ENCODE measurements at places on chromosomes 2 and 18. TPM values are rescaled to one million over a fixed set of nuclear protein-coding genes. Genes with fewer than 3 reads are reported as not detected.

Gene LDLRAD4
- polyA plus RNA-seq: 10.1 TPM

Gene ERFE
- polyA plus RNA-seq: 5.1 TPM

Gene RGPD8
- 4.0 TPM for polyA plus RNA-seq

Gene GFPT1
- polyA plus RNA-seq: 37.0 TPM

Gene DYNAP
- polyA plus RNA-seq: not detected

Gene PDCD1
- polyA plus RNA-seq: not detected
